Vagina (tissue), 2 donors: ENCODE measurements at places on chromosomes 12 and 14.

DNA sequence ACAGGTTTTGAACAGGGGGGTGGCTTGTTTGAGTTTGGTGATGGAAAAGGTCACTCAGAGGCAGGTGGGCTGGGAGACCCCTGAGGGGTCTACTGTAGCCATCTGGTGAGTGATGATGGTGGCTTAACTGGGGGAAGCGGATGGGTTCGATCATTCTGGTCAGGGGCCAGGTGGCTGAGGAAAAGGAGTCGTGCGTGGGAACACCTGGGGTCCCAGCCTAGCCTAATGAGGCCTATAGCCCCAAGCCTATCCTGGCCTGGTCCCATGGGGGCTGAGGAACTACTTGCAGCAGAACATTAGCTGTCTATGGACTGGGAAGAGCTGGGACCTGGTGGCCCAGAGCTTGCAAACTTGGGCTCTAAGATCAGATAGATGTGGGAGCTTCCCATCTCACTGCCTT, 158.4 kb upstream of the MYL2 start:
- no peak for DNase-seq

DNA sequence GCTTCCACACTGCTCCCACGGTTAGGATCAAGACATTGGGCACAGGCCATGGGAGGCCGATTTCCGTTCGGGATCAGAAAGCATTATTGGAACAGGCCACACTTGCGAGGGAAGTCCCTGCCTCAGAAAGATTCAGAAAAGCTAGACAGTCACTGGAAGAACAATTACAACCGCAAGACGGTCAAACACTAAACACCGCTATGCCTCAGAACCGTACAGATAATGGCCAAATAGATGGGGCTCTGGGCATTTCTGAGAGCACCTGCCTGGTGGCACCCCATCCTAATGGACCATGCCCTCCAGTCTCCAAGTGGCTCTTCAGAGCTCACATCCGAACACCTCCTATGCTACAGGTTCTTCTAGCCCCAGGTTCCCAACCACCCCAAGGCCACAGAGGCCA, 42.0 kb downstream of the SSH1 start:
- DNase-seq = no peak

- DNase-seq = no peak
Measured at GRCh38 chr14:36582874-36583241, 444 bp upstream of the NKX2-8 start.

DNA sequence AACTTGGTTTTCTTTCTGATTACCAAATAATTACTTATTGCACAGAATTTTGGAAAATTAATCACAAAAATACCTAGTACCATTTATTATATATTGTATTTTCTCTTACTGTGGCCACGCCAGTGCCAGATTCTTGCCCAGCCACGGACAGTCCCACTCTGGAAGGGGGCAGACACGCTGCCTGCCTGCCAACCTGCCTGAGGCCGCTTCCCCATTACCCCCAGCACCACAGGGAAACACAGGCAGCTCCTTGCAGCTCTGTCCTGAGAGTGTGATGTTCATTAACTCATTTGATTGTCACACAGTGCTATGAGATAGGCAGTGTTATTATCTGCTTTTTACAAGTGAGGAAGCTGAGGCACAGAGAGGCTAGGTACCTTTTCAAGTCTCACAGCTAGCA, 46.8 kb downstream of the CACNA1C start:
- DNase-seq = no peak

DNA sequence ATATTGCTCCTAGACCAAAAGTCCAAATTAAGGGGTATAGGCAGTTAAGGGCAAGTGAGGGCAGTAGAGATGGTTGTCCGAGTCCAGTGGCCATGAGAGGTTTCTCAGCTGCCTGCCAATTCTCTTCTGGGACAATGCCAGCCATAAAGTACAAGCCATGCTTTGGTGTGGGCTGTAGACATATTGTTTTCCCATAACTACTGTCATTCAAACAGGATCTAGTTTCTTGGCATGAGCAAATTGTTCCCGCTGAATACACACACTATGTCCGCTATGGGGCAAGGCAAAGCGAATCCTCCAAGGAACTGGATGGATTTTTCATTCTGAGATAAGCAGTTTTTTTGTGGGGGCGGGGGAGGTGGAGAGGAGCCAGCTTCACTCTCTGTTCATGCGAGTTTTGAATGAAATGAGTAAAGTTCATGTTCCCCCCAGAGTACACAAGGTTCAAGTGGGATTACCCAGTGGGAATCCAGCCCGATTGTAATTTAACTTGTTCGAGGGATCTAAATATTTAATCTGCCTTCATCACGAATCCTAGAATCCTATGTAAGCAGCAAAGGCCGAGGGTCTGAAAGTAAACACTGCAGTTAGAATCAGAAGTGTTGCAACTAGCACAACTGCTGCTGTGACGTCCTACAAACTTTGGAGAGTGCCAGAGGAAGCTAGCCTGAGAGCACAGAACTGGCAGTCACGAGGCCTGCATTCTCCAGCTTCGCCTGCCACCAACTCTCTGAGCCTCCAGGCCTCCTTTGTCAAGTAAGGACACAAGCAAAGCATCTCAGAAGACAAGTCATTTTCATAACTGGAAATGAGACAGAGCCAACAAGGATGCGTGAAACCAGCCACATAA, 137.0 kb downstream of the CRADD start:
- no peak for DNase-seq

GRCh38 chr14:55502746-55503284, 62.4 kb upstream of the TBPL2 start:
- DNase-seq = no peak
